EH (cell line): ENCODE measurements at places on chromosomes 7 and 10.

DNA sequence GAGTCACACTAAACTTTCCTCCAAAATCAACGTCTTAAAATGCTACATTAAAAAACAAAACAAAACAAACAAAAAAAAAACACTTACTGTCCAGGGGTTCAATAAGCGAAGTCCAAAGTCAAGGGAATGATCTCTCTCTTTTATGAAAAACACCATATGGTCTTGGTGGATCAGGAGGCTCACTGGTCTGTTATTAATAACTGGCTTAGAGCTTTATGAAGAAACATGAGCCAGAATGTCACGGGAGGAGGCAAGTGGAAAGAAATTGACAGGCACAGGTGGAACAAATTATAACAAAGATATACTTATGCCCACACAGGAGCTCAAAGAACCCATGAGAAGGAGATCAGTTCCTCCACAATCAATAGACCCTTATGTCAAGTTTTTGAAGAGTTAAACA lies at the start of gene MRLN:
MRLN (minus strand) TSS at position 189 of the 400 bp plus-strand sequence.
- no peak for DNase-seq

DNA sequence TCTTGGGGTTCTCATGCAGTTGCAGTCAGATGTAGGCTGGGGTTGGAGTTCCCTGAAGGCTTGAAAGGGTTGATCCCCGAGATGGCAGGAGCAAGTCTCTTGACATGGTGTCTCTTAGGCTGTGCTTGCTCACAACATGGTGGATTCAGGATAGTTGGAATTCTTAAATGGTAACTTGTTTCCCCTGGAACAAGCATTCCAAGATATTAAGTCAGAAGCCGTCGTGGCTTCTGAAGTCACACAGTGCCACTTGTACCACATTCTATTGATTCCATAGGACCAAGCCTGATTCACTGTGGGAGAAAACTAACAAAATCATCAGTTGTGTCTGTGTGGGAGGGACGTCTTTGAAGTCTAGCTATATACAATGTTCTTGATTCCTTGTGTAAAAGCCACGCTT lies 3.5 kb upstream of the SLC35B4 start:
- peak; percentile 77 for DNase-seq

GRCh38 chr10:1199345-1199673 lies 143.1 kb downstream of the WDR37 start:
- no peak for DNase-seq

- no peak for DNase-seq
Observed at GRCh38 chr10:11501600-11501999, 109.8 kb downstream of the USP6NL start.

- peak; percentile 96 for DNase-seq
Observed at GRCh38 chr10:79299397-79300241, 47.6 kb upstream of the PPIF start.

GRCh38 chr10:117175215-117175900 lies 21.9 kb upstream of the KCNK18 start:
- no peak for DNase-seq

DNA sequence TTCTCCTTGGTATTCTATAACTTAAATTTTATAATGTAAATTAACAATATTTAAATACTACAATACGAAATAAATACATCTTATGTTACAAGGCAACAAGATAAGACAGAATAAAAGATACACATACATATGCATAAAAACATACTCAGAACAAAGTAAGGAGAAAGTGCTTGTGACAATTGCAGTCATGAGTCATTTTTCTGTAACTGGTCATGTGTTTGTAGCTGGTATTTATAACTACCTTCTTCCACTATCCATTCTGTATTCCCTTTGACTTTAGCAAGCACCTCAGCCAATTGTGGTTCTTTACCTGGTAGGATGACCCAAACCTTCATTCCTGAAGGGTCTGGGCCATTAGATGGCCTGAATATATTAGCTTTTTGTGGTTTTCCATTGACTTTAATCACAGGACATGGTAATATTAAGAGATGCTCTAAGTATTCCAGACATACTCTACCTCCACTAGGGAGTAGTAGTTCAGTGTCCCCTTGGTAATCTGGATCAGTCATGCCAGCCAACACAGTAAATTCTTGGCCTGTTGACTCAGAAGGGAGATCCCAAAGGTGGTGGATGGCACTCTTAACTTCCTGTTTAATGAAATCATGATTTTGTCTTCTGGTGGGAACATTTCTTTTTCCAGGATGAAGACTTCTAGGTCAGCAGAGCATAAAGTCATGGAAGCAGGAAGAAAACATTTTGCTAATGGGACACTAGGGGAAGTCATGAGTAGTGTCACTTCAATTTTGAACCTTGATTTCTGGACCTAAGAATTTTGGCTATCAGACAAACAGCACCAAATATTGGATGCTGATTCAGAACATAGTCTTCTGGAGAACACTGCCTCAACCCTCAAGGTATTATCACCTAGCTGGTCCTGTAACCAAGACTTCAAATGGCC lies 733.7 kb upstream of the IGFBP3 start:
- DNase-seq = peak; percentile 17

DNA sequence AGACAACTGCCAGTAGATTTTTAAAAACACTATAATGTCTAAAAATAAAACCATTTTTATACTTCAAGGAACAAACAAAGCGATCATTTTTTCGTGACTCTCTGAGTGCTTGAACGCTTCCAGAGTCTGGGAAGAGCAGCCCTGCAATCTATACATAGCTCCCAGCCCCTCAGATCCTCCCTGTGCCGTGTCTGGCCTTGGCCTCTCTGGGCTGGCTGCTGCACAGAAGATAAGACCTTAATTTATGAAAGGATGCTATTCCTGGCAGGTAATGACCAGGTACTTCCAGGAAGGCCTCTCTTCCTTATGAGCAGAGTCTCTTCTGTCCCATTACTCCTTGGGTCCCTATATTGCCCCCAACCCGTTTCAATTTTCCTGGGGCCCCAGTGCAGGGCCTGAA lies 200.9 kb upstream of the AOAH start:
- no peak for DNase-seq
